ENCODE measurements at places on chromosomes 7 and 10.

GRCh38 chr10:36094096-36094495 lies 452.0 kb upstream of the FZD8 start:
- no peak for DNase-seq

- DNase-seq, result no peak
These were observed 33.6 kb downstream of the DNMBP start for GRCh38 chr10:99975942-99976809.

GRCh38 chr7:35753761-35754603 lies 46.9 kb upstream of the SEPTIN7 start:
- DNase-seq, result no peak

GRCh38 chr7:45026984-45027773 lies 27.2 kb downstream of the CCM2 start:
- DNase-seq, result no peak
